ENCODE measurements at places on chromosomes 7 and 10.

DNA sequence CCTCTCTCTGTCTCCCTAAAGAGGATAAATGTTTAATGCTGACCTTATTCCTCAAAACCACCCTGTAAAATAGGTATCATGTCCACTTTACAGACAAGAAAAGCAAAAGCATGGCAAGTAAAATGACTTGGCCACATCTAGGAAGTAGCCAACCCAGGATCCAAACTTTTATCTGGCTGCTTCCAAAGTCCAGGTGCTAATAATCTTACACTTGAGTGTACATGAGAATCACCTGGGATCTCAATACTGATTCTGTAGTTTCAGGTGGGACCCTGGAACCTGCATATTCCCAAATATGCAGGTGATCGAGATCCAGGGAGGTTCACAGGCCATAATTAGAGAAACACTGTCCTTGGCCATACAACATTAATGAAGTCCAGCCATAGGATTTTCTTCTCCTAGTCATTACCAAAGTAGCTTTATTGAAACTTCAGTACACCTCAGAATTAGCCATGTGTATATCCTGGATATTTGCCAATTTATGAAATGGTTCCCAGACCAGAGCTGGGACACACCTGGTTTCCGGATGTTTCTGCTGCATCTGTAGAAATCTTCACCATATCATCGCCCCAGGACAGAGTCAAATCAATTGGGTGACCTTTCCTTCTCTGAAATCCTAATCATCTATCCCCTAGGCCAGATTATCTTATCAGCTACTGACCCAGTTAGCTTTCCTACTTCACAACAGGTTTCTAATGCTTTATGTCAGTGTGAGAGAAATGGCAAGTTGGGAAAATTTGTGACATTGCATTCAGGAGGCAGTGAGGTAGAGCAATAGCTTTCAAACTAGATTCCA lies 119.1 kb upstream of the KMT2E start:
- no peak for DNase-seq
- no peak overlapping the region for H3K27ac ChIP-seq
- no peaks in the 10 kb centered on the region for H3K27me3 ChIP-seq
- no peaks in the 10 kb centered on the region for H3K36me3 ChIP-seq
- H3K4me1 ChIP-seq: peaks cover 8% of the 10 kb centered on the region

- no peak overlapping the region for H3K27ac ChIP-seq
- H3K4me3 ChIP-seq: no peak overlapping the region
- H3K27me3 ChIP-seq: no peaks in the 10 kb centered on the region
Observed at GRCh38 chr10:43491855-43492254, 54.9 kb downstream of the ZNF487 start.

- H3K36me3 ChIP-seq: peaks cover 3% of the 10 kb centered on the region
- no peak overlapping the region for H3K27ac ChIP-seq
- H3K4me3 ChIP-seq: no peak overlapping the region
- peaks cover 6% of the 10 kb centered on the region for H3K27me3 ChIP-seq
Observed at GRCh38 chr10:117653170-117653515, 110.6 kb downstream of the EMX2 start.

GRCh38 chr7:142709921-142710320 lies 39.4 kb upstream of the PRSS1 start:
- no peak for DNase-seq
- peak overlapping the region; percentile 72 for H3K27ac ChIP-seq
- H3K36me3 ChIP-seq: no peaks in the 10 kb centered on the region
- peaks cover 58% of the 10 kb centered on the region for H3K4me1 ChIP-seq

DNA sequence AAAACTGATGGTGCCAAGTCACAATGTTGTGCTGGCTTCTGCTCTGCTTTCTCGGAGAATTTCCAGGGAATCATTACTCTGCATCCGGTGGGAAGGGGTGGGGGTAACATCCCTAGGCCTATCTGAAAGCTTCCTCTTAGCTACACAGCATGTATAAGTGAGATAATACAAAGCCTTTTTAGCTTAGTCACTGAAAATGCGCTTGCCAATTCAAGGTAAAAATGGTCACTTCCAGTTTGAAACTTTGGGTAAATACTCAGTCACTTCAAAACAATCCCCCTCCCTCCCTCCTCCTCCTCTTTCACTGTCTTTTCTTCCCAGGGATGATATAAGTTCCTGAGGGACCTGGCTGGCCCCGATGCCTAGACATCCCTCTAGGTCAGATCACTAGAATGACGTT lies 57.3 kb upstream of the APBB1IP start:
- H3K36me3 ChIP-seq: no peaks in the 10 kb centered on the region
- H3K27me3 ChIP-seq: peaks cover 2% of the 10 kb centered on the region
- no peaks in the 10 kb centered on the region for H3K4me1 ChIP-seq
- DNase-seq: no peak
- no peak overlapping the region for H3K27ac ChIP-seq

GRCh38 chr10:126955396-126955795 lies 50.2 kb downstream of the DOCK1 start:
- H3K4me3 ChIP-seq: no peak overlapping the region
- H3K4me1 ChIP-seq: no peaks in the 10 kb centered on the region
- no peak for DNase-seq
- H3K27me3 ChIP-seq: no peaks in the 10 kb centered on the region
